ENCODE measurements at places on chromosomes 16 and 17.

GRCh38 chr17:65334406-65334805 lies 197.2 kb downstream of the RGS9 start:
- DNase-seq, result no peak

GRCh38 chr16:17154981-17155380 lies 315.8 kb downstream of the XYLT1 start:
- DNase-seq, result no peak

- DNase-seq, result no peak
These were observed 70.3 kb downstream of the RAI1 start for GRCh38 chr17:17751489-17752088.

- no peak for DNase-seq
These were observed 94.2 kb upstream of the HSBP1 start for GRCh38 chr16:83713597-83713996.

- no peak for DNase-seq
These were observed 1.5 kb upstream of the SREBF1 start for GRCh38 chr17:17837966-17838962.

GRCh38 chr16:15966836-15967546 lies 17.6 kb downstream of the ABCC1 start:
- DNase-seq, result no peak

DNA sequence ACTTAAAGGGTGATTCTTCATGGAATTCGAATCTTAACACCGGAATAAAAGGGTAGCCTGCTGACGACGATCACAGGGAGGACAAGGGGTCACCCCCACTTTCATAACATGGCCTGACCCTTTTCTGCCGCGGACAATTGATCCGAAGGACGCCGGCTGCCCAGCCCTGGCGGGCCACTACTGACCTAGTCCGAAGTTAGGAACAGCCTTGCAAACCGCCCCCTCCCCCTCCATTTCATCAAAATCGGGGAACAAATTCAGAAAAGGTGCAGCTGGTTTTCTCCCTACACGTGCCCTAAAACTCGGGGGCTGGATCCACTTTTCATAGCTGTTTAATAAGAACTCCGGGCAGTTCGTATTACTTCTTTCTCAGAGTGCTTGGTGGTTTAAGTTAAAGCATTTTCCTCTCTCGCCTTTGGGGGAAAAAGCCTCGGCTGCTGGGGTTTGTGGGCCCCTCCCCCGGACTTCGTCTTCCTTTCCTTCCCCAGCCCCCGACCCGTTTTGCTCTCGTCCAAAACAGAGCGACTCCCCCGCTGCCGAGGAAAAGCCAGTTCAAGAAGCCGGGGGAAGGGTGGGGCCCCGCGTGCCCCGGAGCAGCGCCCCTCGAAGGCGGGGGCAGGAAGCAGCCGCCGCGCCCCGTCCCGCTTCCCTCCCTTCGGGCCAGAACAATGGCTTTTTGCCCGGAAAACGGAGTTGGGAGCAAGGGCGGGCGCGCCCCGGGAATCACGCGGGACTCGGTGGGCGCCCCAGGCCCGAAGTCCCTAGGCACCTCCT lies 641 bp upstream of the CBX2 start:
- no peak for DNase-seq

DNA sequence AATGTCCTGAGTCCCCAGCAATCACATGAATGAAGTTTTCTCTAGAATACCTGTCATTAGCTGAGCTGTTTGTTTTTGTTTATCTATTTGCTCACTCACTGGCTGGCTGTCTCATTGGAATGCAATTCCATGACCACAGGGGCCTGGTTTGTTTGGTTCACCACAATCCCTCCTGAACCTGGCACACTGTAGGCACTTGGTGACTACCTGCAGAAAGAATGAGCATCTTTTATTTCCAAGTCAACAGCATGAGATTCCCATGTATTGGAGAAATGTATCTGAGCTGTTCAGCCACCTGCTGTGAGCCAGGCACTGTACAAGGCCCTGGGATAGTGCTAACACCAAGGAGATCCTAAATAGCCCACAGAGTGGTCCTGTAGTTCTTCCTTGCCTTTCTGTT lies 345.1 kb downstream of the XYLT1 start:
- DNase-seq, result no peak

DNA sequence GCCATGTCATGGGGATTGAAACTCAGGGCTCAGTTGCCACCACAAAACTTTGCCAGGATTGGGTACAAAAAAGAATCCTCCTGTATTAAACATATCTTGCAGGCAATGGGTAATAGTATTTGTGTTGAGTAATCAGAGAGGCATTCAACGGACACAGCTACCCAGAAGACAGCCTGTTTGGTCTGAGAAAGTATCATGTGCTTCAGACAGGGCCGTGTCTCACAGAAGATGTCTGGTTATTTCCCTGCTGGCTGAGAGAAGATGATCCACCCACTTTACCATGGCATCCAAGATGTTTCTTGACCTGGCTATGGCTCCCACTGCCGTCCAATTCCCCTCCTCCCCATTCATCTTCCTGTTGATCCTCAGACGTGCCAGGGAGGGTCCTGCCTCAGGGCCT lies 304.3 kb upstream of the XYLT1 start:
- no peak for DNase-seq

- DNase-seq, result no peak
These were observed 33.8 kb downstream of the CCDC42 start for GRCh38 chr17:8710813-8711212.

DNA sequence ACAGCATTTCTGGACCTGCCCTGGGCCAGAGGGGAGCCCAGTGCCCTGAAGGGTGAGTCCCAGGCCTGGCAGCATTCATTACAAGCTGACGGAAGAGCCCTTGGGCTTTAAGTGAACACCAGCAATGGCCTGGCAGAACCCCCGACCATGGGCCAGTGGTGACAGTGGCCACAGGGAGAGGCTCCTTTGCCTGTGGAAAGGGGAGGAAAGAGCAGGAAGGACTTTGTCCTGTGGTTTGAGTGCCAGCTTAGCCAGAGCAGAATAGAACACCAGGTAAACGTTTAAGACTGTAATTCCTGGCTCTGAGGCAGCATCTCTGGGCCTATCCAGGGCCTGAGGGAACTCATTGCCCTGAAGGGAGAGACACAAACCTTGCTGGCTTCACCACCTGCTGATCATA lies 34.3 kb upstream of the ATP2C2 start:
- DNase-seq, result no peak
